ENCODE measurements at places on chromosomes 7 and 10.

DNA sequence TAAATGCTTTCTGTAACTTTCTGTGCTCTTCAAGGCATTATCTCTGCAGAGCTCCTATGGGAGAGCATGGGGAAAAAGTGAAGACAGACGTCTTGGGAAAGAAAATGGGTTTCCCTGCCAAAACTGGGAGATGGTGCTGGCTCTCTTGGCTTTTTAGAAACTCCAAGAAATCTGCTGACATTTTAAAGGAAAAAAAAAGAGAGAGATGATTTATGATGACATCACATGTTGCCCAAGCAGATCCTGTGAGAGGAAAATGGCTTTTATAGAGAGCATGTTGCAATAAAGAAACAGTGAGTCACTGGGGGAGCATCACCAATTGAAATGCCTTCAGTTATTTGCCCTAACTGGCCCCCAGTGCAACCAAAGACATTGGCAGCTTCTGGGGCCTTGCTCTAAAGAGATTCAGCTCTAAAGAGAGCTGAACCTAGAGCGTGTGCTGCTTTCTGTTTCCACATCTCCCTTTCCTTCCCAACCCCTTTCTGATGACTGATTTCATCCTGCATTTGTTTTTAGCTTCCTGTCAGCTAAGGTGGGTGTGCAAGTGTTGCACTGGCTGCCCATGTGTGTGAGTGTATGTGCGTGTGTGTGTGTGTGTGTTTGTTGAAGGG is 37.7 kb downstream of the LRMDA start:
- peak; percentile 84 for DNase-seq

GRCh38 chr10:104452977-104453376 is 99.3 kb downstream of the CFAP58 start:
- DNase-seq: no peak

DNA sequence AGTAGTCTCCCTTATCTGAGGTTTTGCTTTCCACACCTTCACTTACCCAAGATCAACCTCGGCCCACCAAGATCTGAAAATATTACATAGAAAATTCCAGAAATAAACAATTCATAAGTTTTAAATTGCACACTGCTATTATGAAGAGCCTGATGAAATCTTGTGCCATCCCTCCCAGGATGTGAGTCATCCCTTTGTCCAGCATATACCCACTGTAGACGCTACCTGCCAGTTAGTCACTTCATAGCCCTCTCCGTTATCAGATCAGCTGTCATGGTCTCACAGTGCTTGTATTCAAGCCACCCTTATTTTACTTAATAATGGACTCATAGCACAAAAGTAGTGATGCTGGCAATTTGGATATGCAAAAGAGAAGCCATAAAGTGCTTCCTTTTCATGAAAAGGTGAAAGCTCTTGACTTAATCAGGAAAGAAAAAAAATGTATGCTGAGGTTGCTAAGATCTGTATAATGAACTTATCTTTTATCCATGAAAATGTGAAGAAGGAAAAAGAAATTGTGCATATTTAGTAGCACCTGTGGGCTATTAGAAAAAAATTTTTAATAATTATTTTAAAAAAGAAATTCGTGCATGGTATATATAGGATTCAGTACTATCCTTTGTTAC is 9.8 kb upstream of the MRPS16 start:
- no peak for DNase-seq

GRCh38 chr10:116673866-116674265 is 53.1 kb downstream of the PNLIPRP2 start:
- no peak for DNase-seq

DNA sequence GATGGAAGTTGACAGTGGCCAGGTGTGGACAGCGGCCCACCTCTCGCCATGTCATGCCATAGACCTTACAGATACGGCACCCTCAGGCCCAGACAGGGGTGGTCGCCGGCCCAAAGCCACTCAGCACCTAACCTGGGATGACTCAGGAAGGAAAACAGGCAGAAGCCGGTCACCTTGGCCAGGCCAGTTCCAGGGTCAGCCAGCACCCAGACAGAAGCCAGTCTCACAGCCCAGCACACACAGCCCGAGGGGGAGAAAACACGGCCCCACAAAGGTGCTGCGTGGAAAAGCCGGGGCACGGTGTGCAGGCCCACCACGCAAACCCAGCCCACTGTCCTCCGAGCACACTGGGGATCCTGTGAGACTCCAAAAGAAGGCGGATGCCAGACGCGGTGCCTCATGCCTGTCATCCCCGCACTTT is 95.2 kb upstream of the DNAAF5 start:
- no peak for DNase-seq

DNA sequence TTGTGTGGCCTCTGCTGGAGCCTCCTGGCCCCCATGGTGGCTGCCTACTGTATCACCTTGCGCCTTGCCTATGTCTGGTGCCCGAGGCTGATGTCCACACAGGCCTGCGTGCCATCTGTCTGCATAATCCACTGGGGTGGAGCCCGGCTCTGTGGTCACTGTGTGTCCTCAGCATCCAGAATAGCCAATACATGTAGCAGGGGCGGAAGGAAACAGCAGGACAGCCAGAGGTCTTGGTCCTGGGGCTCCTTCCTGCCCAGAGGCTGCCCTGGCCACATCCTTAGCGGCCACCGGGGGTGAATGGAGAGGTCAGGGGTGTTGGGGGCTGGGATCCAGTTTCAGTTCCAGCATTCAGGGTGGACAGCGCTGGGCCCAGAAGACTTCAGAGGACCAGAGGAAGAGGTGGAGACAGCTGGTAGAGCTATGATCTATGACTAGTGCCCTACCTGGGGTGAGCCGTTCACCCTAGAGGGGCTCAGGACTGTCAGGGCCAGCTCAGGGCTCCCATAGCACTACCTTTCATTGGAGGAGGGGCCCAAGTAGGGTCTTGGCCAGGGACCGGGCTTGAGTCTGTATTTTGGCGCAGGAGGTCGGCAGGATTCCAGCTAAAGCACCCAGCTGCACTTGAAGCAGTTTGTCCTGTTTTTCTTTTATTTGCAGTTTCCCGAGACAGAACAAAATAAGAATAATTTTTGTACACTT is 15.9 kb downstream of the YKT6 start:
- no peak for DNase-seq

DNA sequence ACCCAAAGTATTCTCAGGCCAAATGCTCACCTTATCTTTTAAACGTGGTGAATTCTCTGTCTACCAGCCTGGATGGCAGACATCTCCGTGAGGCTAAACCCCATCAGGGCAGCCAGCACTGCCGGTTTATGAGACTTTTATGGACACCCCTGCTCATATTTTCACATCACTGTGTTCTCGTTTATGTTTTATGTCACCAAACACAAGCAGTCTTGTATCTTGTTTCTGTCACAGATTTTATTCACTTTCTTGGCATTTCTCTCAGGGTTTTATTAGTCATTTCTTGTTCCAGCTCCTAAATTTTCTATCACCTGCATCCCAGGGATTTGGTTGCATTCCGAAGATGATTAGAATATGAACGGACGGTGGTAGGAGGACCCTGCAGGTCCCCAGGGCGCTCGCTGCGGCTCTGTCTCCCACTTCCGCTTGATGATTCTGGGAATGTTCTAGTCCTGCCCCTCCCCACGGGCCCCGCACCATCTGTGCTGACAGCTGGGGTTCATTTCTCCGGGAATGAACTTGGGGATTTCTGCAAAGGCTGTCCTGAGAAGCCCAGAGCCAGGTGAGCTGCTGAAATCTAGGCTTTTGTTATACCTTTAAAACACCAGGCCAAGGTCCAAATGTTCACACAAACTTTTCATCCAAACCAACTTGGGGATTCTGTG is 217.6 kb downstream of the GFRA1 start:
- no peak for DNase-seq

DNA sequence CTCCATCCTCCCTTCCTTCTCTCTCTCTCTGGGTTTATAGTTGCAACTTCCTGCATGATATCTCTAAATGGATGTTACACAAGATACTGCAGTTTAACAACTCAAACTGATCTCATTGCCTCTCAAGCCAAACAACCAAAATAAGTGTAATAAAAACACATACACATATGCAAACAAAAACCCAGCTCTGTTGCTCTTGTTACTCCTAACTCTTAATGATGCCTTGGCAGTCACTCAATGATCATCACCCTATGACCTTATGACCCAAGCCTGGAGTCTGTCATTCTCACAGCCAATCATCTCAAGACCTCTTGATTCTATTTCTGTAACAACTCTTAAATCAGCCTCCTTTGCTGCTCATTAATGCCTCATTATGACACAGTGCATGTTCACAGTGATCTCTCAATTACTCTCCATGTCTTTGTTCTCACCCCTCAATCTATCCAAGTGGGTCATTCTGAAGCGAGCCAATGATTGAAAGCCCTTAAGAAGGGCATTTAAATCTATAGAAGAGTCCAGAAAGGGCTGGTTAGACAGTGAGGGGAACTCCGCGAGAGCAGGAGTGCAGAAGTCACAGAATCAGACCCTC is 210.9 kb downstream of the INHBA start:
- no peak for DNase-seq

Data from ascending aorta (tissue), 2 donors.